Central memory CD8-positive, alpha-beta T cell (primary cell): ENCODE measurements at places on chromosomes 5 and 9.
A peak's percentile ranks its signal among the peaks of the same experiment; 100 is the strongest.

DNA sequence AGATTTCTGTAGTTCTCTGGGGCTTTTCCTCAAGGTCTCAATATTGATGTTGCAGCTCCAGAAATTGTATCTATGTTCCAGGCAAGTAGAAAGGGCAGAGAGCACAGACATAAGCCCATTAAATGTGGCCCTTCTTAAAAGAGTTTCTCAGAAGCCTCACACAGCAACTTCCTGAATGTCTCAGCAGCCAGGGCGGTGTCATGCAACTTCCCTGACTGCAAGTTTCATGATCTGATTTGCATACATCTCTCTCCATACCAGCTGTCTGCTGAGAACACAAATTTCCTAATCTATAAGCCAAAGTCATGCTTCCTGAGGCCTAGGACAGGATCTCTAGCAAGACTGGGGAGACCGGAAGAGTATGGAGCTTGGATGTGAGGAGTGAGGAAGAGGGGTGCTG is 13.0 kb downstream of the RGS7BP start:
- DNase-seq, result no peak

DNA sequence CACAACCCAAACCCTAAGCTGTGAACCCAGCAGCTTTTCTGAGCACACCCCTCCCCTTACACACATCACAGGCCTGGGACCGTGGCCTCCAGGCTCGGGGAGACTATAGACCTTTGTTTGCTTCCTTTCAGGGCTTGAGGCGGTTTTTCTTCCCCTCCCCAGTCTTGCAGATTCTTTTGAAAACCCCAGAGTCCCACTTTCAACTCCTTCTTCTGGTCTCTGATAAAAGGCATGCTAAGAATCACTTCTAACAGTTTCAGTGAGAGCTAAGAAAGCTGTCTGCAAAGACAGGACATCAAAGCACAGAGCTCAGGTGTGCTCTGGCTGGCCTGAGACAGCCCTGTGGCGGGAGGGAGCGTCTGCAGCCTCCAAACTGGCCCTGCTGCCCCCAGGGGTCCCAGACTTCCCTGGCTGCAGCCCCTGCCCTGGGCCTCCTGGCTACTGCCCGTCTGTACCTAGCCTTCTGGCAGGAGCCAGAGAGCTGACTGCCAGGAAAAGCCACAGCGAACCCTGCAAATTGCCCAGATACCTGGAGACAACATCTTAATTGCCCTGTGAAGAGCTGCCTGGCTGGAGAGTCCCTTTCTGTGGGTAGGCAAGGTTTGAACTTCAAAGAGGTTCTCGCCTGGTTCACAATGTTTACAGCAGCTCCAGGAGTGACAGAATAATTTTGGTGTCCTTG is 138.9 kb downstream of the GADD45G start:
- peak; percentile 14 for DNase-seq

DNA sequence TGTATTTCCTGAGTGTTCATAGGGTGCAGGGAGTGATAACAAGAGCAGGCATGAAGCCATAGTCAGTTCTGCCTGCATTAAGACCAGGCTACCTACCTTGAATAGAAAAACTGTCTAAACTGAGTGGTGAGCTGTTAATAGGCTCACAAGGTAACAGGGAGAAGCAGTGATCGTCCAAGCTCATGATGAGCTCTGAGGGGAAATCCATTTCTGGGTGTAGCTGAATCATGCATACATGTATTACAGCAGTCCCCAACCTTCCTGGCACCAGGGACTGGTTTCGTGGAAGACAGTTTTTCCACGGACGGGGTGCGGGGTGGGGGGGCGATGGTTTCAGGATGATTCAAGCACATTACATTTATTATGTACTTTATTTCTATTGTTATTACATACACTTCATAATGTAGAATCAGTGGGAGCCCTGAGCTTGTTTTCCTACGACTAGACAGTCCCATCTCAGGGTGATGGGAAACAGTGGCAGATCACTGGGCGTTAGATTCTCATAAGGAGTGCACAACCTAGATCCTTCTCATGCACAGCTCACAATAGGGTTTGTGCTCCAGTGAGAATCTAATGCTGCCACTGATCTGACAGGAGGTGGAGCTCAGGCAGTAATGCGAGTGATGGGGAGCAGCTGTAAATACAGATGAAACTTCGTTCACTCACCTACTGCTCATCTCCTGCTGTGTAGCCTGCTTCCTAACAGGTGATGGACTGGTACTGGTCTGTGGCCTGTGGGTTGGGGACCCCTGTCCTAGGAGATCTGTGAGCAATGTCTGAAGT is 100.0 kb upstream of the IL6ST start:
- no peak for DNase-seq

- no peak for DNase-seq
Observed at GRCh38 chr9:129032541-129033159, 3.8 kb upstream of the MIGA2 start.

GRCh38 chr5:77221115-77221514 is 10.6 kb downstream of the PDE8B start:
- DNase-seq, result no peak

- no peak for DNase-seq
Observed at GRCh38 chr5:143383988-143384387, 19.5 kb downstream of the NR3C1 start.

DNA sequence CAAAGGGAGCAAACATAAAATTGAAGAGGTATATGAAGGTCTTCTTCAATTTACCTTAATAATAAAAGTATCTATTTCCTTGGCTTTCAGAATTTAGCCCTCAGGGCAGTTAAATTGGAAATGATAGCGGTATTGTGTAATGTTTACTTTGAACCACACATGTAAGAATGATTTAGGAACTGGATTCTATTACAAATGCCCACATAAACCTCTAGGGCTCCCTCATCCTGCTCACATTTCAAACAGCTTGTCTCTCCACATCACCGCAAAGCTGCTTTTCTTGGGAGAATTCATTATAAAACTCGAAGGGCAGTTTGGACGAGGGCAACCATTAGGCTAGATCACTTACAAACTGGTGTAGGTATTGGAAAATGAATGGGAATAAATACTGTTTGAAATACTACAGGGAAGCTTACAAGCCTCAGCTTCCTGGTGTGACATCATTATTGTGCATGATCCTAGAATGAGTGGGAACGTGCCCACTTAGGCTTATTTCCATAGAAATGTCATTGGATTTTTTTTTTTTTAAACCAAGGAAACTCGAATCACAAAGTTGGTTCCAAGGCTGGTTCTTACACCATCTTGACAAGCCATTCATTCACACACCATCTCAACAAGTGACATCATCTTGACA is 47.3 kb downstream of the MTRR start:
- DNase-seq, result no peak

GRCh38 chr9:32503008-32503407 is 23.0 kb downstream of the RIGI start:
- no peak for DNase-seq

GRCh38 chr5:77748160-77748559 is 28.0 kb downstream of the TBCA start:
- DNase-seq, result no peak

DNA sequence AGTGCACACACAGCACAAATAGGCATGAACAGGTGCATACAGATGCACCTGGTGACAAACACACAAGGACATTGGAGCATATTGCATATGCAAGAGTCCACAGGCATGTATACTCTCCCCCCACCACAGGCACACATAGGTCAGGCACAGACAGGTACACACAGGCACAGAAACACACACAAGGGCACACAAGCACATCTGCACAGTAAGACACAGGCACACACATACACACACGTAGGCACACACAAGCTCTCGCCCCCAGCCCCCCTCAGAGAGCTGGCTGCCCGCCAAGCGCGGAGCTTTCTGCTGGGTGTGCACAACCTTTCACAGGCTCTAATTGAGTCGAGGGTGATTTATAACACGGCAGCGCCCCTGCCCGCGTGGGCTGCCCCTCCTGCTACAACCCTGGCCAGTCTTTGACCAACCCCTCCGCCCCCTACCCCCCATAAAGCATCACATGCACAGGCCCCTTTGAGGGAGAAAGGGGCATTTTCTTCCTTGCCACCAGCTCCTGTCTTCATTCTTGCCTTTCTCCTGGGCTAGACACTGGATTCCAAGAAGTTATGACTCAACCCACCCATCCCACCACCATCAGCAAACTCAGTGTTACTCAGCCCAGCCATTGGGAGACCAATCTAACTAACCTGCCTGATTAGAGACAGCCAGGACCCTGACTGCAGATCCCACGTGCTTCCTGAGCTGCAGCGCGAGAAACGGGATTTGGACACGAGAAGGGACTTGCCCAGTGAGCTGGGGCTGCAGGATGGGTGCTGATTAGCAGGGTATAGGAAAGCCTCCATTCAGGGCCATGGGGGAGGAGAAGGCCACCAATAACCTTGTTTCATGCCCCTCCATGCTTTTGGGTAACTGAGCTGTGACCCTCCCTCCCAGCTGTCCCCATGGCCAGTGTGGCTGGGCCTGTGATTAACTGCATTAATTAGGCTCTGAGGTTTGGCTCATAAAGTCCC is 42.8 kb upstream of the PSD2 start:
- DNase-seq, result no peak

GRCh38 chr5:44935262-44935661 is 126.5 kb downstream of the MRPS30 start:
- no peak for DNase-seq

DNA sequence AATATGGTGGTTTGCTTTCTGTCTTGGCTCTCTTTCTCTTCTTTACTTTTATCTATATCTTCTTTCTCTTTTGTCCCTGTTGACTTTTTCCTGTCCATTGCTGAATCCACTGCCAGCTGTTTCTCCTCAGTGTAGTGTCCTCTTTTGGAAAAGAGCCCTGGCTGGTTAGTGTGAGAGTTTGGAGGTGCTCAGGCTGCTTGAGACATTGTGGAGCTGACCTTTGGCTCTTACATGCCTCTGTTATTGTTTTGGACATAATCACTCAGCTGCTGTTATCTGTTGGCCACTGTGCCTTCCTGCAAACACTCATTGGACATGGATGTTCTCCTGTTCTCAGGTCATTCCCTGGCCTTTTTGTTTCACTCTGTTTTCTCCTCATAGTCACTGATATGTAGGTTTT is 295.4 kb upstream of the RIOK2 start:
- DNase-seq, result no peak

DNA sequence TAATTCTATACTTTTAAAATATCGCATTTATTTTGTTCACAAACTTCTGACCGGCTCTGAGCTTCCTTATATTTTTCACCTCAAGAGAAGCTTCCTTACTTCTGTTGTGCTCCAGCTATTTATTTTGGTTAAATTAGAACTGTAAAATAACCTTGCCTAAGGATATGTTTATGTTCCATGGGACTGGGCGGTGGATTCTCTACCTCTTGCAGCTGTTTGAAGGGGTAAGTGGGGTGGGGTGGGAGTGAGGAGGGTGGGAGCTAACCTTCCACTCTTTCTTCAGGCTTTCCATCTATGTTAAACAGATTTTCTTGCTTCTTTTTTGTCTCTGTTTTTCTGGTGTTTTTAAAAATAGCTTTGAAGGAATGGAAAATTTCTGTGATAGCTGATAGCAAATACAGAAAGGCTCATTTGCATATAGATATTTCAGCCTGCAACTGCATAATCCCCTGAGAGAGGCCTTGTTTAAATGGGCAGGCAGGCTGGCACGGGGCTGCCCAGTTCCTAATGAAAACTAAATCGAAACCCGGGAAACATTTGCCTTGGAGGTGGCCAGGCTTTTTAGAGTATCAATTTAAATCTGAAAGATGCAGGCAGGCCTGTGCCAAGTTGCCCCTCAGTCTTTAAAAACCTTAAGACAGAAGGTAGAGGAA is 122.1 kb upstream of the DMAC1 start:
- DNase-seq, result no peak

DNA sequence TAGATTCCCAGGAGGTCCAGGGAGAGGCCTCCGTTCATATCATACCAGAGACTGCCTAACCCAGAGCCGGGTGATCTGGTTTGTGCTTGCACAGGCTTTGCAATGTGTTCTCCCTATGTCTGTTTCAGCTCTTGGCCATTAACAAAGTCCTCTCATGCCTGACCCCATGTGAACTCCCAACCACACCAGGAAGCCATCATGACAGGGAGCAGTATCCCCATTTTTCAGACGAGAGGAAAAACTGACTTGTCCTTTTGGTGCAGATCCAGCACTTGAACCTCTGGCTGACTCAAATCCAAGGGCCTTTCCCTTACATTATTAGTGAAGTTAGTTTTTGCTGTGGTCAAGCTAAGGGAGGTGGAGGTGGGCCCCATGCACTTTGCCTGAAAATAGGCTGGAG is 58.4 kb downstream of the TEX10 start:
- DNase-seq, result no peak

- no peak for DNase-seq
Observed at GRCh38 chr9:137784641-137785513, 92.7 kb upstream of the CACNA1B start.

DNA sequence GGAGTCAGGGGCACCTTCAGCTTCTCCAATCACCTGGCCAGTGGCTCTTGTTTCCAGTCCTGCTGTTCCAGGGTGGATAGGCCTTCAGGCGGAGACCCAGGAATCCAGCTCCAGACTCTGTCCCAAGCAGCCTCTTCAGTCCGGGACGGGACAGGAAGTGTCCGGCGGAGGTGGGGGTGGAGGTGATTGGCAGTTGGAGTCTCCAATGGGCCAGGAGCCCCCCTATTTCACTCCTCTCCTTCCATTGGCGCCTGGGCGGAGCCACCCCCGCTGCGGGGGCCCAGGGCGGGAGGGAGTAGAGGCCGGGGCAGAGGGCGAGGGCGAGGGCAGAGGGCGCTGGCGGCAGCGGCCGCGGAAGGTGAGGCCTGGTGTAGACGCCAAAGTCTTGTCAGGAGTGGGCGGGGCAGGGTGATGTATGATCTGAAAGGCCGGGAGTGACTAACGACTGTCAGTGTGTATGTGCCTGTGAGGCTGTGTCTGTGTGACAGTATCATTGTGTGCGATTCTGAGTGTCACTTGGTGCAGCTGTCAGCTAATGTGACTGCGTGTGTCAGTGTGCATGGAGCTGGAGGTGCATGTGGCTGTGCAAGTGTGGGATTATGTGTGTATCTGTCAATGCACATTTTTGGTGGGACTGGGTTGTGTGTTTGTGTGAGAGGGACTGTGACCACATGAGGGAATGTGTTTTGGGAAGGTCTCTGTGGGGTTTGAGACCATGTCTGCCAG is at the start of gene IL11RA:
IL11RA (plus strand) TSS at position 310 of the 726 bp plus-strand sequence. CDS start 3,033 bp downstream, outside the sequence.
- no peak for DNase-seq

GRCh38 chr9:752201-752600 is 89.3 kb upstream of the DMRT1 start:
- DNase-seq, result no peak

DNA sequence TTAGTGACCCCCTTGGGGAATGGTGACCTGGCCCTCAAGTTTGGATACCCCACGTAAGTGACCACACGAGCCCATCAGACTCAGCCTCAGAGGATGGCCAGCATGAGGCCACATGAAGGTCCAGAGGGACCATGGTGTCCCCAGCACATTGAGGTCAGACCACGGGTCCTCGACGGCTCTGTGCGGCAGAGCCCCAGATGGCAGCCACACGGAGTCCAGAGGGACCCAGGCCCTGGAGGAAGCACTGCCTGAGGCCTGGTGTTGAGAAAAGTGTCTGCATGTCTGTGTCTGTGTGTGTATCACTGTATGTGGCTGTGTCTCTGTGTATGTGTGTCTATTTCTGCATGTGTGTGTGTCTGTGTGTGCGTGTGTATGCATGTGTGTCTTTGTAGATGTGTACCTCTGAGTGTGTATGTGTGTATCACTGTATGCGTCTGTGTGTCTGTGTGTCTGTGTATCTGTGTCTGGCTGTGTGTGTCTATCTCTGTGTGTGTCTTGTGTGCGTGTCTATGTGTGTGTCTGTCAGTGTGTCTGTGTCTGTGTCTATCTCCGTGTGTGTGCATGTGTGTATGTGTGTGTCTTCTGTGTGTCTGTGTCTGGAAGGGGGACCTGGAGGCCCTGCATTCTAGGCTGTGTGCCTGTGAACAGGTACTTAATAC is 992 bp downstream of the LCNL1 start:
- no peak for DNase-seq

- no peak for DNase-seq
Observed at GRCh38 chr9:127792417-127793031, 6.7 kb downstream of the CDK9 start.
